Right renal cortex interstitium (tissue), 3 donors: ENCODE measurements at places on chromosomes 13 and 19. TPM values are rescaled to one million over a fixed set of nuclear protein-coding genes. Genes with fewer than 3 reads are reported as not detected.

The ZNF823 gene
- 12.5 TPM for polyA plus RNA-seq

- DNase-seq, result no peak
Measured at GRCh38 chr13:50125304-50125553, 110.0 kb downstream of the KCNRG start.

DNA sequence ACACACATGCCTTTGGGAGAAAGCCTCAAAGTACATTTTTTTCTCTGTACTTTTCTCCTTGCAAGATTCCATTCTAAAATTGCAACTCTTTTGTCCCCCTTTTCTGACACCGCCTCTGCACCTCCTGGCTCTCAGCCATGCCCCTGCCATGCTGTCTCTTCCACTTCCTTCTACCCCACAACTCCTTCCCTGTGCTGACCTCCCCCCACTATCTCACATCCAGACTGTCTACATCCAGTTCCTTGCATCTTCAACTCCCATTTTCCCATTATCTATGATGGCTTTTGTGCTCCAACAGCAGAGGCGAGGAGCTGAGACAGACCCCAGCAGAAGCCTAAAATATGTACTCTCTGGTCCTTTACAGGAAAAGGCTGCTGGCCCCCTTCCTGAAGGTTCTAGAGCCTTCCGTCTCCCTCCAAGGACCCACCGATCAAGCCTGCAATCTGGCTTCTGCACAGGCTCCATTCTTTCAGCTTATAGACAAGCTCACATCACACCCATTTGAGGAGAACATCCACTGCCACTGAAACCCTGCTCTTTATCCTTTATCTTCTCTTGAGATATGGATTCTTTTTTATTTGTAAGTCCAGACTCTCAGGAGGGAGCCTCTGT lies 50.2 kb downstream of the RFX2 start:
- no peak for DNase-seq

- DNase-seq, result no peak
Measured at GRCh38 chr19:1494115-1494815, 3.3 kb downstream of the REEP6 start.
